ENCODE measurements at places on chromosomes 16 and 17.

DNA sequence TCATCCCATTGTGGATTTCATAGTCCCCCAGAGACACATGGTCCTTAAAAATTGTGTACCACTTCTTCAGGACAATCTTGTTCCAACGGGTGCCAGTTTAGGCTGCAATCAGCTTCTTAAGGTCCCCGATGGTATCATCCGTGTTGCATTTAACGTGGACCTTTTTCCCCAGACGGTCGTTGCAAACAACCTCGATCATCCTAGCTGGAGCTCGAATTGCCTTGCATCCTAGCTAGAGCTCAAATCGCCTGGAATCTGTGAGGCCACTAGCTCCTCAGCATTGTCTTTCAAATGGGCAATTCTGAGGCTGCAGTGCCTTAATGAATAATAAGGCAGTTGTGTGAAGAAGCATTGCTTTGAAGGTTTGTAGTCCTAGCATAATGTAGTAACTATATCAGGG, 37.7 kb upstream of the RHBDL3 start:
- no peak for DNase-seq
- no peak overlapping the region for H3K4me3 ChIP-seq
- no peaks in the 10 kb centered on the region for H3K27me3 ChIP-seq
- H3K36me3 ChIP-seq: peaks cover 8% of the 10 kb centered on the region
- peaks cover 9% of the 10 kb centered on the region for H3K4me1 ChIP-seq

DNA sequence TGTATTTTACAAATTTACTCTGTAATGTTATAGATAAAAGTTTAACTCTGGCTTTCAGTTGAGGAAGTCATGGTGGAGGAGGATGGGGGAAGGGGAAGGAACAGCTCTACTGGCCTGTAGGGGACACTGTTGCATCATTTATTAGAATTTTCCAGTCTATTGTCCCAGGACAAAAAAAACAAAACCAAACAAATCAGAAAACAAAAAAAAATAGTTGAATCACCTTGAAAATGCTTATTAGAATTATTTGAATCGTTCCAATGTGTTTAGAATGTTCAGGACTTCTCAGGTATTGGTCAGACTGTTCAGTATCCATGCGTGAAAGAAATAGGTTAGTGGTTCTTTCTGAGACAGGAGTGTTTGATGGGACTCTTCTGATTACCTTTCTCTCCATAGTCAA, 242.0 kb downstream of the FTO start:
- H3K27ac ChIP-seq: no peak overlapping the region
- H3K36me3 ChIP-seq: no peaks in the 10 kb centered on the region
- peaks cover 8% of the 10 kb centered on the region for H3K4me1 ChIP-seq
- no peaks in the 10 kb centered on the region for H3K27me3 ChIP-seq

DNA sequence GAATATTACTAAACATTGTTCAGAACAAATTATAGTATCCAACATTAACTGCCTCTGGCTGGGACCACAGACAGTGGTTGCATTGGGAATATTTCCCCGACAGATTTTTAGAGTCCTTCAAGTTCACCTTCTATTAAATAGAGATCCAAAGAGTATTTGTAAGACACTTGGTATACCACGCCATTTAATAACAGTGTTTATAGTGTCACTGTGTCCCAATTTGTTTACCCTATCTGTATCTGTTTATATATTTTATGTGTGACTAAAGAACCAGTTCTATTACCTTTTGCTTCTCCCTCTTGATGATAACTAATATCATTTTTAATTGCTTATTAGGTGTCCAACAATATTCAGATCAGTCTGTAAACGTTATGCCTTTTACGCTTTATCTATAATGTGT, 191.3 kb upstream of the IRX5 start:
- H3K27ac ChIP-seq: no peak overlapping the region
- H3K36me3 ChIP-seq: no peaks in the 10 kb centered on the region
- H3K4me1 ChIP-seq: no peaks in the 10 kb centered on the region
- H3K27me3 ChIP-seq: no peaks in the 10 kb centered on the region

DNA sequence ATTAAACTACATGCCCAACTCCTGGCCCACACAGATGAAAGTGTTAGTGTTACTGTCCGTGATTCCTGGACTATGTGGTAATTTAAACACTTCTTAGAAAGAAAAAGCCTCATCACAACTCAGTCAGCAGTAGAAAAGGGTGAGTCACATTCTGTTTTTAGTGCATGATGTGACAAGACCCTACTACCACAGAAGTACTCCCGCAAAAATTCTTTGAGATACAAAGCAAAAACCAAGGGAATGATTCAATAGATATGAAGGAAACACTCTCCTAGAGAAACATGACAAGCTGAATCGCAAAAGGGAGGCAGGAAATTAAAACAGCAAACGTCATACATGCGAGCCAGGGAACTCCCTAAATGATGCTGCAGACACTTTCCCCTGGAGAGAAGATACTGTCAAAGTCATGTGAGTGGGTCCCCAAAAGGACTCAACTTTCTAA, 14.4 kb downstream of the SNN start:
- no peaks in the 10 kb centered on the region for H3K27me3 ChIP-seq
- DNase-seq: no peak
- H3K4me3 ChIP-seq: no peak overlapping the region
- peaks cover 74% of the 10 kb centered on the region for H3K36me3 ChIP-seq

DNA sequence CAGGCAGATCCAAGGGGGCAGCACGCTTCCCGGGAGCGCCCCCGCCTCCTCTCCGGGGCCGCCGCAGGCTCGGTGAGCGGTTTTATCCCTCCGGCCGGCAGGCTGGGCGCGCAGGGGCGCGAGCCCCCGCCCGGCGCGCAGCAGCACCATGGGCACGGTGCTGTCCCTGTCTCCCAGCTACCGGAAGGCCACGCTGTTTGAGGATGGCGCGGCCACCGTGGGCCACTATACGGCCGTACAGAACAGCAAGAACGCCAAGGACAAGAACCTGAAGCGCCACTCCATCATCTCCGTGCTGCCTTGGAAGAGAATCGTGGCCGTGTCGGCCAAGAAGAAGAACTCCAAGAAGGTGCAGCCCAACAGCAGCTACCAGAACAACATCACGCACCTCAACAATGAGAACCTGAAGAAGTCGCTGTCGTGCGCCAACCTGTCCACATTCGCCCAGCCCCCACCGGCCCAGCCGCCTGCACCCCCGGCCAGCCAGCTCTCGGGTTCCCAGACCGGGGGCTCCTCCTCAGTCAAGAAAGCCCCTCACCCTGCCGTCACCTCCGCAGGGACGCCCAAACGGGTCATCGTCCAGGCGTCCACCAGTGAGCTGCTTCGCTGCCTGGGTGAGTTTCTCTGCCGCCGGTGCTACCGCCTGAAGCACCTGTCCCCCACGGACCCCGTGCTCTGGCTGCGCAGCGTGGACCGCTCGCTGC, 832 bp downstream of the CDK5R1 start:
- no peaks in the 10 kb centered on the region for H3K27me3 ChIP-seq
- peaks cover 55% of the 10 kb centered on the region for H3K4me1 ChIP-seq
- H3K36me3 ChIP-seq: peaks cover 20% of the 10 kb centered on the region
- peak overlapping the region; percentile 87 for H3K27ac ChIP-seq
- peak overlapping the region; percentile 82 for H3K4me3 ChIP-seq
